ENCODE measurements at places on chromosomes 7 and 10. TPM values are rescaled to one million over a fixed set of nuclear protein-coding genes. Genes with fewer than 3 reads are reported as not detected.
A peak's percentile ranks its signal among the peaks of the same experiment; 100 is the strongest.

GRCh38 chr7:87218796-87219544 lies 562 bp downstream of the TMEM243 start:
- no peaks in the 10 kb centered on the region for H3K27me3 ChIP-seq
- H3K4me1 ChIP-seq = peaks cover 46% of the 10 kb centered on the region
- peak; percentile 62 for DNase-seq
- H3K27ac ChIP-seq = peak overlapping the region; percentile 88

DNA sequence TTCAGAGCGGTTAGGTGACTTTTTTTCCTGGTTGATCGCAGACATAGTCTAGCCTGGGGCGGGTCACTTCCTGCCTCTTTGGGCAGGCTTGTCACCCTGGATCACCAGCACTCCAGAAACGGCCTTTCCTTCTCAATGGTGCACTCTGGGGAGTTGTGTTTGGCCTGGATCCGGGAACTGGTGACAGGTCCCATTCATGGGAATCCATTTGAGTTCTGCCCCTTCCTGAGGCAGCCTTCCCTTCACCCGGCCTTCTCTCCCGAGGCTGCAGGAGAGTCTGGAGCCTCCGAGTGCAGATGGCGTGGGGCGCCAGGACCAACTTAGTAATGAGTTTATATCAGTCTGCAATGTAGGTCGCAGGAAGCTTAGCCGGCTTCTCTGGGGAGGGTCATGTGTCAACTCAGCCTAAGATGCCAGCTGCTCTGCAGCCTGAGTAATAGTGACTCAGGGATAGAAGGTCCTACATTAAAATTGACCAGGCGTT lies 54.2 kb downstream of the TACR2 start:
- peaks cover 87% of the 10 kb centered on the region for H3K4me1 ChIP-seq
- no peaks in the 10 kb centered on the region for H3K27me3 ChIP-seq
- H3K36me3 ChIP-seq = peaks cover 32% of the 10 kb centered on the region
- no peak overlapping the region for H3K4me3 ChIP-seq

- H3K27ac ChIP-seq = no peak overlapping the region
- H3K4me3 ChIP-seq = no peak overlapping the region
- no peak for DNase-seq
- no peaks in the 10 kb centered on the region for H3K27me3 ChIP-seq
- no peaks in the 10 kb centered on the region for H3K36me3 ChIP-seq
Observed at GRCh38 chr10:19468413-19468812, 347.8 kb upstream of the PLXDC2 start.

DNA sequence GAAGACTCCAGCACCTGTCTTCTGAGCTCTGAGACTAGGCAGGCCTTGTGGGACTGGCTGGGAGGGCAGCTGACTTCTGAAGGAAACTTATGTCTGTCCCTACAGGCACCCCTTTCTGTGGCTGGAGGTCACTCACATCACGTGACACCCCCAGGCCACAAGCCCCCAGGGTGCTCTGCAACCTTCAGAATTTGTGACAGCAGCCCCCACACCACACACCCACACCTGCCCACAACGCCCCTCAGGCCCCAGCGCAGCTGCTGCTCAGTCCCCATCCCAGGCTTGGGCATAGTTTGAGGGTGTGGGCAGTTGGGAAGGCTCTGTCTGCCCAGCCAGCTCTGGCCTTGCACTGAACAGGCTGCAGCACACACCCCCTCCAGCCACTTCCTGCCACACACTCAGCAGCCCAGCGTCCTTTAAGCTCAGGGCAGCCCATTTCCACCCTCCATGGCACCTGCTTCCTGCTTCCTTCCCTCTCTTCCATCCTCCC lies 80.0 kb upstream of the UNC5B start:
- no peaks in the 10 kb centered on the region for H3K36me3 ChIP-seq
- no peak for DNase-seq
- H3K4me1 ChIP-seq = no peaks in the 10 kb centered on the region
- H3K27ac ChIP-seq = no peak overlapping the region
- H3K27me3 ChIP-seq = peaks cover 13% of the 10 kb centered on the region

DNA sequence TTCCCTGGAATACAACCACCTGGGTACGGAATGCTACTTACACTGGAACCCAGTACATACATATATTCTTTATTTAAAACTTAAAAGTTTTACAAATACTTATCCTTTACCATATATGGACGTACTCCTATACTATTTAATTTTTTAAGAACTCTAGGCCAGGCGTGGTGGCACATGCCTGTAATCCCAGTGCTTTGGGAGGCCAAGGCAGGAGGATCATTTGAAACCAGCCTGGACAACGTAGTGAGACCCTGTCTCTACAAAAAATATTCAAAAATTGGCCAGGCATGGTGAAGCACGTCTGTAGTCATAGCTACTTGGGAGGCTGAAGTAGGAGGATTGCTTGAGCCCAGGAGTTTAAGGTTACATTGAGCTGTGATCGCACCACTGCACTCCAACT lies 2.0 kb downstream of the RBM28 start:
- peaks cover 37% of the 10 kb centered on the region for H3K36me3 ChIP-seq
- H3K4me1 ChIP-seq = peaks cover 31% of the 10 kb centered on the region
- H3K27me3 ChIP-seq = no peaks in the 10 kb centered on the region
- H3K27ac ChIP-seq = no peak overlapping the region
- DNase-seq = no peak

- no peaks in the 10 kb centered on the region for H3K36me3 ChIP-seq
- peaks cover 9% of the 10 kb centered on the region for H3K4me1 ChIP-seq
- peaks cover 19% of the 10 kb centered on the region for H3K27me3 ChIP-seq
- H3K4me3 ChIP-seq = no peak overlapping the region
Observed at GRCh38 chr7:22554184-22554583, 54.2 kb upstream of the STEAP1B start.

DNA sequence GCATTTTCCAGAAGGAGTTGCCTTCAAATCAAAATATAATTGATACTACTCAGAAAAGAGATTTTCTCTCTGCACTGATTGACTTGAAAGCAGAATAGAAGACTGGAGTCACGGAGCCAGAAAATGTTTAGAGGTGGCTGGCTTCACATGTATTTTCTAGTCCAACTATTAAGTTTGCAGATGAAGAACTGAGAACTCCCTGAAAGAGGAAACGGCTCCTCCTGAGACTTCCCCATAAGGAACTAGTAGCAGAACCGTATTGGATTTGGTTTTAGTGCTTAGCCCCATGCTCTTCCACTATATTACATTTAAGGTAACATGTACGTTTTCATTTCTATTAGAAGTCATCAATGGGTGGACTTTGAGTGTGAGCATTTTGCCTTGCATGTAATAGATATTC lies 946.3 kb downstream of the CNTNAP2 start:
- DNase-seq = no peak
- H3K27me3 ChIP-seq = no peaks in the 10 kb centered on the region
- H3K27ac ChIP-seq = no peak overlapping the region
- no peaks in the 10 kb centered on the region for H3K4me1 ChIP-seq
- no peaks in the 10 kb centered on the region for H3K36me3 ChIP-seq
- no peak overlapping the region for H3K4me3 ChIP-seq

DNA sequence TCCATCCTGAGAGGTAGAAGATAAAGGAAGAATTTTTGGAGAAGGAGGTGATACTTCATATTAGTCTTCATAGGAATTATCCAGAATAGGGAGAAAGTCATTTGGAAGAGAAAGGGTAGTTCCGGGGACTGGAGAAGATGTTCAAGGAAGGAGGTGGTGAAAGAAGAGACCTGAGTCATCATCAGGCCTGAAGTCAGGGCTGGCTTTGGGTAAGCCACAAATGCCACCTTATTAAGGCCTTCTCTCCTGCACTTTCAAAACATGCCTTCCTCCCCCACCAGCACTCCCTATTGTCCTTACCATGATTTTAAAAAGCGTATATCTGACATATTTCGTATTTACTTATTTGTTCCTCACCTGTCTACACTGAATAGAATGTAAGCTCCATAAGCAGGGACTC lies 112.2 kb upstream of the LRGUK start:
- no peak for DNase-seq
- no peak overlapping the region for H3K27ac ChIP-seq
- H3K4me1 ChIP-seq = peaks cover 6% of the 10 kb centered on the region
- no peak overlapping the region for H3K4me3 ChIP-seq
- peaks cover 2% of the 10 kb centered on the region for H3K36me3 ChIP-seq

DNA sequence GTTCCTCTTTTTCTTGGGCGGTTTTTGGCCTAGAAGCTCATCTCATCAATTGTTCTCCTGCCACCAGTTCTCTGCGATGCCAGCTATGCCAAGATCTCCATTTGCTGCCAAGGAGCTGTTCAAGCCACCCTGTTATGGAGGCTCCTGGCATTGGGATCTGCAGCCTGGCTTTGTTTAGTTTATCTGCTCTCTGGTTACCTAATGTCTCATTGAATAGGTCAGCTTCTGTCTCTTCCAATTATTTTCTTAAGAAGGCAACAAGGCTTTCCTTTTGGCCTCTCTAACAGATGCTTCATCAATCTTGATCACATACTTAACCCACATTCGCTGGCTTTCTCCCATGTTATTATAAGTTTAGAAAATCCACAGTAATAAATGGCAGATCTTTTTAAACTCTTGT lies 20.6 kb upstream of the SDK1 start:
- no peaks in the 10 kb centered on the region for H3K4me1 ChIP-seq
- no peaks in the 10 kb centered on the region for H3K27me3 ChIP-seq
- peak overlapping the region; percentile 17 for H3K27ac ChIP-seq
- DNase-seq = no peak
- no peaks in the 10 kb centered on the region for H3K36me3 ChIP-seq

Gene NUTM2A
- 0.55 TPM for total RNA-seq

Gene UCMA
- total RNA-seq = not detected

Gene SLC18A3
- not detected for total RNA-seq

Gene NANOS1
- total RNA-seq = 5.1 TPM

Gene MARCHF5
- 4.5 TPM for total RNA-seq

Gene TFPI2
- 3.5 TPM for total RNA-seq

Measured in stomach (tissue), 19 donors.